ENCODE measurements at places on chromosomes 11 and 22.

- no peak for DNase-seq
These were observed 97.9 kb downstream of the SPATA19 start for GRCh38 chr11:133747409-133747808.

- DNase-seq = no peak
These were observed 30.0 kb upstream of the SEZ6L start for GRCh38 chr22:26139310-26139709.

GRCh38 chr11:14751975-14752407 is 108.4 kb downstream of the PDE3B start:
- DNase-seq = no peak

DNA sequence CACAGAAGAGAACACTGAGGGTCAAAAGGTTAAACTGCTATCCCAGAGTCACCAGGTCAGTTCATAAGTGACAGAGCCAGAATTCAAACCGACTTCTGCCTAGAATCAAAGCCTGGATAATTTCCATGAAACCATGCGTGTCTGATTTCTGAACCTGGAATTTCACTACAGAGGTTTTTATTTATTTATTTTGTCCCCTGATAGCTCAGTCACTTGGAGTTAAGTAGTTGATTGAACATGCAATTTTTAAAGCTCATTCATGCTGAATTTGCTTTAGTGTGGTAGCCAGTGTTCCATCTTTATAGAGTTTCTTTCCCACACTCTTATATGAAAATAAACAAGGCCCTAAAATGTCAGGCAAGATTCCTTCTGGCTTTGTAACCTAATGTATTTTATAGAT is 93.2 kb downstream of the NAV2 start:
- no peak for DNase-seq

DNA sequence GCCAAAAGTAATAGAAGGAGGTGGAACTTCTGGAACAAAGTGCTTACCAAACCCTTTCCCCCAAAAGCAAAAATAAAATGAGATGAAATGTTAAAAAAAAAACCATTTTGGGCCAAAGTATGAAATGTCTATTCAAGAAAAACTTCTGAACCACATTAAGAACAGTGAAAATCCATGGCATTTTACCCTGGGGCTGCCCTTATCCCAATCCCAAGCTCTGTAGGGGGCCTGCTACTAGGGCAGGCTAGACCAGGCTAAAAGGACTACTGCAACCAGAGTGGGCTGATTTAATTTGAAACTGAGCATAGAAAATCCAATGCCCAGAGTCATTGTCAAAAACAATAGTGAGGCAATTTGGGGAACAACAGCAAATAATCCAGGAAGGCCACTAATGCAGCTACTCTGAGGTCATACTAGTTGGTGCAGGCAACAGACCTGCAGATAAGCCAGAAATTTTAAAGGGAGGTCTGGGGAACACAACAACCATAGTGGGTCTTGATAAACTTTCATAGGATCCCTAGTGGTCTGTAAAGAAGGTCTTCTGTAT is 99.4 kb downstream of the RELT start:
- no peak for DNase-seq

- no peak for DNase-seq
These were observed 66.0 kb downstream of the KCNQ1 start for GRCh38 chr11:2510626-2511402.

GRCh38 chr22:50531962-50532674 is 2.3 kb upstream of the TYMP start:
- DNase-seq = no peak

DNA sequence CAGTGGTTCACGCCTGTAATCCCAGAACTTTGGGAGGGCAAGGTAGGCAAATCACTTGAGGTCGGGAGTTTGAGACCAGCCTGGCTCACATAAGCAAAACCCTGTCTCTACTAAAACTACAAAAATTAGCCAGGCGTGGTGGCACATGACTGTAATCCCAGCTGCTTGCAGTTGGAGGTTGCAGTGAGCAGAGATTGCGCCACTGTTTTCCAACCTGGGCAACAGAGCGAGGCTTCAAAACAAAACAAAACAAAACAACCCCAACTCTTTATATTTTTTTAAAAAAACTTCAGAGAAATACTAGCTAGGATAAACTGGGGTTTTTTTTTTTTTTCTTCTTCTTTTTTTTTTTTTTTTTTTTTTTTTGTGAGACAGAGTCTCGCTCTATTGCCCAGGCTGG is 31.8 kb upstream of the RAPSN start:
- no peak for DNase-seq
